ENCODE measurements at places on chromosomes 4 and X.
A peak's percentile ranks its signal among the peaks of the same experiment; 100 is the strongest.

- DNase-seq: no peak
These were observed 136.3 kb downstream of the AFAP1 start for GRCh38 chr4:7803371-7803770.

DNA sequence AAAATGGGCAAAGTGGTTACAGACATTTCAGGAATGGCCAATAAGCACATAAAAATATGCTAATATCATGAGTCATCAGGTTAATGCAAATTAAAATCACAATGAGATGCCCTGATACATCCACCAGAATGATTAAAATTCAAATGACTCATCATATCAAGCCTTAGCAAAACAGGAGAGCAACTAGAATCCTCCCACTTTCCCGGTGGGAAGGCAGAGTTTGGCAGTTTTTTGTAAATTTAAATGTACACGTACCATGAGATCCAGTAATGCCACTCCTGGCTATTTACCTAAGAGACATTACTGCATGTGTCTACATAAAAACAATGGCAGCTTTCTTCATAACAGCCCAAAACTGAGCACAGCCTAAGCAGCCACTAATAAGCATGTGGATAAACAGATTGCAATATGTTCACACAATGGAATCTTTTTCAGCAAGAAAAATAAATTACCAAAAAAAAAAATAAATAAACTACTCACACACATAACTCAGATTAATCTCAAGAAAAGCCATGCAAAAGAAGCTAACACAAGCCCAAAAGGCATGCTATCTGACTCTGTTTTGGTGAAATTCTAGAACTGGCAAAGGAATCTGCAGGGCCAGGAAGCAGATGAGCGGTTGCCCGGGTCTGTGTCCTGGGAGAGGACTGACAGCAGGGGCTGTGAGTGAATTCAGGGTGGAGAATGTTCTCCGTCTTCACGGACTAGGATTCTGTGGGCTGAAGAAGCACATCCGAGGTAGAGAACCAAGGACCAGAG is 48.8 kb downstream of the AFAP1 start:
- no peak for DNase-seq

DNA sequence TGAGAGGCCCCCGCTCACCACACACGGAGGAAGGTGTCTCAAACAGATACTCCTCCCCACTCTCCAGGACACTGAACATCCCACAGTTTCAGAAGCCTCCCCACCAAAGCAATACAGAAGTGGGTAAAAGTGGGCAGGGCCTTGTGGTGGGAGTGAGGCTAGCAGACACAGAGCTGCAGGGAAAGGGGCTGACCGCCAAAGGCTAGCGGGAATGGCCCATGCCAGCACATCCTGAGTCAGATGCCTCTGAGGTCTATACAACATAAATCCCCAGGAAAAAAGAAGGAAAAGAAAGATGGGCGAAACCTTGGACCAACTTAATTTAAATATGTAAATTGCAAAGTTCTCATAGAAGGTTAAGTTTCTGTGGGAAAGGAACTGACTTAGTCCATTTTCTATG is 21.9 kb upstream of the ARHGAP10 start:
- no peak for DNase-seq

- no peak for DNase-seq
These were observed 111.6 kb downstream of the FRYL start for GRCh38 chr4:48668254-48669017.

- DNase-seq: no peak
These were observed 1065.7 kb upstream of the PABPC4L start for GRCh38 chr4:135267148-135267865.

DNA sequence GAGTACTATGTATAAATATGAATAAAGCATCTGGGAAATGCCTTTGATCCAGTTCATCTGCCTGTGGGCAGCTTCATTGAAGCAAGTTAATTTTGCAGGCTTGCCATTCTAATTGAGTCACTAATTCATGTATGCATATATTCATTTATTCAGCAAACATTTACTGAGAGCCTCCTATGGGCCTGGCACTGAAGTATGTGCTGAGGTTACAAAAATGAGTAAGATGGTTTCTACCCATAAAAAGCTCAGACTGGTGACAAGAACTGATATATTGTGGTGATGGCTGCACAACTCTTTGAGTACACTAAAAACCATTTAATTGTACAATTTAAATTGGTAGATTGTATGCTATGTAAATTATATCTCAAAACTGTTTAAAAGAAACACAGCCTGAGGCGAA is 1.1 kb upstream of the MRPL1 start:
- DNase-seq: no peak

GRCh38 chr4:1463088-1463926 is 57.1 kb upstream of the NKX1-1 start:
- peak; percentile 33 for DNase-seq

GRCh38 chrX:26262121-26262523 is 46.2 kb downstream of the MAGEB5 start:
- DNase-seq: no peak

DNA sequence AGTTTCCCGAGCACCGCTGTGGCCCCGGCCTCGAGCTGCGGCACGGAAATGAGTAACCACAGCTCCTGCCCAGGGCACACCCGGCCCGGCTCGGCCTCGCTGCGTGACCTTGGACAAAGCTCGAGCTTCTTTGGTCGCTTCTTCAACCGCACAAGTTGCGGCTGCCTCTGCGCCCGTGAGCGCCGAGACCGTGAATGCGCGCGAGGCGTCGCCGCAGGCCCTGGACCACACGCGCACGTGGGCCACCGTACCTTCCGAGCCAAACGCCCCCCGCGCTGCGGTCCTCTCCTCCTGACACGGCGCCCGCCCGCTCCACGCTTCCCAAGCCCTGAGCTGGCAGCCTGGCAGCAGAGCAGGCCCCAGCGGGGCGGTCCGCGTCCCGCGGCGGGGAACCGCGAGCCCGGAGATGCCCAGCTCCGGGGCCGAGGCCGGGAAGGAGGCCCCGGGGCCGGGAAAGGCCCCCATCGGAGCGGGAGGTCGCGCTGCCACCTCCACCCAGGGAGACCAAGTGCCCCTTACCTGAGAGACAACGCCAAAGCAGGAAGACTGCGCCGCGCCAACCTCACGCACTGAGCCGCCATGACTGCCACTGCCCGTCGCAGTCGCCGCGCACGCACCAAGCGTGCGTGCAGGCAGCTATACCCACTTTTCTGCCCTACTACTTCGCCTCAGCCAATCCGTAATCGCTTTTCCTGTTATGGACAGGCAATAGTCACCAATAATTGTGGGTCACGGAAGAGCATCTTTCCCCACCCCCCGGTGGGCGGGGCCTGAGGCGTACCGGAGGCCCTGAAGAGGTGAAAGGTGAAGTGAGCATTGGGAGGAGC is at the start of gene GRPEL1:
Gene GRPEL1 (minus strand): TSS at position 613 of the 827 bp plus-strand sequence. CDS start 32 bp downstream, at position 581.
- peak; percentile 99 for DNase-seq

DNA sequence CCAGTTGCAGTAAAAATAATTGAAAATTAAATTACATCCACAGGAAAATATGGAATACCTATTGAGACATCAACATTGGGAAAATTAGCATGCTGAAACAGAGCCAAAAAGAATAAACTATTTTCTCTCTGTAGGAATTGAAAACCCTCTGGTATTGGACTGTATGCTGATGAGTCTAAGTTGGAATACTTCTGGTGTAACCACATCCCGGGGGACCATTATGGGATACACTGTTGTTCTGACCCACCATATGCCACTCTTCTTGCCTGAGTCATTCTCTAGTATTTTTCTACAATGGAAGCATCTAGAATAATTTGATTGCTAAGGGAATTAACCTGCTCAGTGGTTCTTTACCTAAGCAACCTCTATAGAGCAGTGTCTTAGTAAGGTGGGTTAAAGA is 640.7 kb upstream of the AGA start:
- no peak for DNase-seq

DNA sequence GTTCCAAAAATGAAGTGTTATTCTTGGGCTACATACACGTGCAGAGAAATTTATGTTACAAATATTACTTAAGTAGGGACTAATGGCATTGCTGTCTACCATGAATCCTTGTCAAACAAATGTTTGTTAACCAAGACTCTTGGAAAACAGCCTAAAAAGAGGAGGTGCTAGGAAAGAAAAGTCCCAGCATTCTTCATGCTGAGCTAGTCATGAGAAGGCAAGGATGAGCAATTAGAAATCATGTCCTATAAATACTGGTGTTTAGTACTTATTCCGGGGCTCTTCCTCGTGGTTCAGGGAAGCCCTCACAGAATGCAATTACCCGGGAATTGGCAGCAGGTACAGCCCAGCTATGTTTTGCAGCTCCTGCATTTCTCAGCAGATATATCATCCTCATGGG is 378.1 kb upstream of the FTHL17 start:
- DNase-seq: no peak

- DNase-seq: no peak
These were observed 30.6 kb downstream of the SETD7 start for GRCh38 chr4:139525414-139525813.

GRCh38 chr4:85774489-85774888 is 299.5 kb downstream of the ARHGAP24 start:
- no peak for DNase-seq

DNA sequence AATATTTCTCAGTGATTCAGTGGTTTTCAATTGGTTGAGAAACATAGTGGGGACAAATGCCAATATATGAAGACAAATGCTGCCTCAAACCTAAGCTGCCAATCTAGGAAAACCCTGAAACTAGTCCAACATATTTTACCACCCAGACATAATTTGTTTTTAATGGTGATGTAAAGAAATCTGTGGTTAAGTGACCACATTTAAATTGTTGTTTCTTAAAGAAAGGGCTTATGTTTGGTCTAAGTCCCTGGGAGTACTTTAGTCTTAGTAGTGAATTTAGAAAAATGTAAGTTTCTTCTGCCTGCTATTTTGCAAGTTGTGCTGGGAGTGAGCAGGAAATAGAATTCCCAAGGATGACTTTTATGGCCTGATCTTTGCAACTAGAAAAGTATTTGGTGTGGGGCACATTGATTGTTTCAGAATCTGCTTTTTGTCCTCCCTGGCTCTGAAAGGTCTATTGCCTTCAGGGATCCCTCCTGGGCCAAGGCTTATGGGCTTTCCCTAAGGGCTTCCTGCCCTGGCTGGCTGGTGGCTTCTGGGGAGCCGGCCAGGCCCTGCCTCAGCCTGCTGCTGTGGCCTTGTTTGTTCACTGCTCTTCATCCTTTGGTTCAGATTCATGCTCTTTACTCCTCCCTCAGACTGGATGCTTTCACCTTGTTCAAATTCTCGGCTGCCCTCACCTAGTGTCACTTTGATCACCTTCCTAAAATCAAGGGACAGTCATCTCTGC is 169.8 kb upstream of the JADE1 start:
- no peak for DNase-seq

GRCh38 chr4:142961866-142962265 is 115.8 kb upstream of the INPP4B start:
- no peak for DNase-seq

DNA sequence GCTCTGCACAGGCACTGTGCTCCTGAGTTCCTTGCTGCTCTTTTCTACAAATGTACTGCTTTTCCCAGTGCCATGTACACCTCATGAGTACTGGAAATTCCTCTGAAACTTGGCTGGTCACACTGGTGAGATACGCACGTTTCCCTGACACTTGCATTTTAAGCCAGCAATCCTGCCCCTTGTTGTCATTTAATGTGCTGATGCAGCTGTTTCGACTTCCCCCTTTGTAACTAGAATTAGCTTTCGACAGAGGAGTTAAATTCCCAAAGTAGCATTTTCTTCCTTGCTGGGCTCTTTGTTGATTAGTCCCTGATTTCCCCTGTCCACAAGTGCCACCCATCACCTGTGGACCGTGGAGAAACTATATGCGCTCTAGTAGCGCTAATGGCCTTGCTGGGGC is 77.5 kb downstream of the IQCM start:
- DNase-seq: no peak

DNA sequence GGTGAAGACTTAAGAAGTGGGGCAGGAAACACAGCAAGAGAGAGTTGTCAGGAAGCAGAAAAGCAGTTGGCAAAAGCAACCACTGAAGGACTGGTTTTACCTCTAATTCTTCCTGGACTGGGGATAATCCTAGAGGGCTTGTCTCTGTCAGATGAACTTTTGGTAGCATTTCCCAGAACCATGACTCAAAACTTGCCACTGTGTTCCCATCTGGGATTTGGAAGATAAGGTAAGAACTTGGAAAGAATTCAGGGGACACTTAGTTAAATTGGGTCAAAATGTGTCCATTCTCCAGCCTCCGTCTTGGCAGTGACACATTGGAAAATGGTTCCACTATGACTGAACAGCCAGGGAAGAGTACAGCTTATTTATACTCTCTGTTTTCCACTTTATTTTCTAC is 55.7 kb downstream of the CD38 start:
- DNase-seq: no peak

GRCh38 chrX:57289089-57289488 is 2.6 kb downstream of the FAAH2 start:
- no peak for DNase-seq

DNA sequence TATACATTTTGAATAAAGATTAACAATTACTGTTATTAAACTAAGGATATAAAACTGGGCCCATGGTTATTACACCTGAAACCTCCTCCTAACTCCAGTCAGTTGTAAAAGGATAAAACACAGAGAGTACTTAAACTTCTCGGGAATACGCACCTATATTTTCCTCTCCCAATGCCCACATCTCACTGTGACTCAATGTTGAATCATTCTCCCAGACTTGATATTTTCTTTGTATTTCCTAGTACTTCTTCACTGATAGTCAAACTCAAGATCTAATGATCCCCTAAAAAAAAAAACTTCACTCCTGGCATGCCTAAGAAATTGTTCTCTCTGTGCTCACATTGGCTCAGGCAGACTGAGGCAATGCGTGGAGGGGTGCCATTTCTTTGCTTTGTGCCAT is 212.5 kb upstream of the DKK2 start:
- no peak for DNase-seq
